Activated gamma-delta T cell treated with Interleukin-2 at 50 U/mL for 16 hours (primary cell): ENCODE measurements at places on chromosomes 7 and 10.

DNA sequence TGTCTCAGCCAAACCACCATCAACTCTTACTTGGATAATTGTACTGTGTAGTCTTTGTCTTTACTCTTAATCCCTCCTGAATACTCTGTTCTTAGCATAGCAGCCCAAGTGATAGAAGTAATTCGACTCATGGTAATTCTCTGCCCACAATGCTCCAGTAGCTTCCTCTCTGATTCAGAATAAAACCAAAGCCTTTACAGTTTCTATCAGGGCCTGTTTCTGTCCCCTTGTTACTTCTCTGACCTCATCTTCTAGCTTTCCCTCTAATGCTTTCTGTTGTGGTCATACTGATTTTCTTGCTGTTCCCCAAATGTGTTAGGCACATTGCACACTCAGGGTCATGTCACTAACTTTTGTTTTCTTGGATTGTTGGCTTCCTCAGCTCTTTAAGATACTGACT, 8.0 kb downstream of the ZNF518A start:
- no peak for DNase-seq

GRCh38 chr7:77353407-77353721, 62.8 kb downstream of the GSAP start:
- no peak for DNase-seq

GRCh38 chr10:69239816-69240434, 19.8 kb downstream of the HKDC1 start:
- no peak for DNase-seq

DNA sequence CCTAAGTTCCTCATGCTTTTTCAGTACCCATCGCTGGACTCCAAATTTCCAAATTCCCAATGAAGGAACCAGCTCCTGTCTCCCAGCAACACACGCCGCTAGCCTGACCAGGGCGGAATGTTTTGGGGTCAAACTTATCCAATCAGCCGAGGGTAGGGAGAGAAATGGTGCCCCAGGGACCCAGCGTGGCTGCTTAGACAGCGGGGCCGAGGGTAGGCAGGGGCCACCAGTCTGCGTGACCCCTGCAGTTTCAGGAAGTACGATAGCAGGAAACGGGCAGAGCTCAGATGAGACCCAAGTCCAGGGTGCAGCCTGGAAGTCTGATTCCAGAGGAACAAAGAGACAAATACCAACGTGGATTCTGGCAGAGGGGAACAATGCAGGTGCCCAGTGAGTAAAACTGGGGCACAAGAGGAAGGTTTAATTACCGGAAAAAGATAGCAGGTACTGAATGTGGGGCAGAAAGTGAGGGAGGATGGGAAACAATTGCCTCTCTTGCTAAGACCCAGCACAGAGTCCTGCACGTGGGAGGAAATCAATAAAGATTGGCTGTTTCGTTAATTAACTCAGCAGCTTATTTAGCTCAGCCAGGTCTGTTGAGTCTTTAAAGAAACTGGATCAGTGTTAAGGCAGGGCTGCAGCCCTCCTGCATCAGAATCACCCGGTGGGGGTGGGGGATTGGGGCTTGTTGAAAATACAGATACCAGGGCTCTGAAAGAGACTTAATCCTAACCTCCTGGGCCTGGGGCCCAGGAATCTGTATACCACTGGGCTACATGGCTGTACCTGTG, 50.4 kb upstream of the NFE2L3 start:
- DNase-seq = no peak

- no peak for DNase-seq
Observed at GRCh38 chr7:30175180-30175579, 40.4 kb downstream of the MTURN start.

DNA sequence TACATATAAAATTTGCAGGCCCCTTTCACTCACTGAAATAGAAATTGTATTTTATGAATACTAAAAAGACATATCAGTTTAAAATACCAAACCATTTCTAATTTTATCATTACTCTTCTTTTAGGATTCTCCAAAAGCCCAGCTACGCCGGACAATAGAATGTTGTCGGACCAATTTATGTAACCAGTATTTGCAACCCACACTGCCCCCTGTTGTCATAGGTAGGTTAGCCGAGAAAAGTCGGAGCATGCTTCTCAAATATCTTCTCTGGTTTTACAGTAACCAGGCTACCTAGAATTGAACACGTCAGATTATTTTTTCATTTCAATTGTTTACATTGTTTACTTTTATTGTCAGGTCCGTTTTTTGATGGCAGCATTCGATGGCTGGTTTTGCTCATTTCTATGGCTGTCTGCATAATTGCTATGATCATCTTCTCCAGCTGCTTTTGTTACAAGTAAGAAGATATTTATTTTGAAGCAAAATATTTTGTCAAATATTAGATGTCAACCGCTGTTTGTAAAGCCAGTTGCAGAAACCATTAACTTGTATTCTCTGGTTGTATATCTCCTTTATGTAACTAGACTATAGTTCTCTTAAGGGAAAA, 57.6 kb downstream of the MMRN2 start:
- DNase-seq = peak; percentile 36

DNA sequence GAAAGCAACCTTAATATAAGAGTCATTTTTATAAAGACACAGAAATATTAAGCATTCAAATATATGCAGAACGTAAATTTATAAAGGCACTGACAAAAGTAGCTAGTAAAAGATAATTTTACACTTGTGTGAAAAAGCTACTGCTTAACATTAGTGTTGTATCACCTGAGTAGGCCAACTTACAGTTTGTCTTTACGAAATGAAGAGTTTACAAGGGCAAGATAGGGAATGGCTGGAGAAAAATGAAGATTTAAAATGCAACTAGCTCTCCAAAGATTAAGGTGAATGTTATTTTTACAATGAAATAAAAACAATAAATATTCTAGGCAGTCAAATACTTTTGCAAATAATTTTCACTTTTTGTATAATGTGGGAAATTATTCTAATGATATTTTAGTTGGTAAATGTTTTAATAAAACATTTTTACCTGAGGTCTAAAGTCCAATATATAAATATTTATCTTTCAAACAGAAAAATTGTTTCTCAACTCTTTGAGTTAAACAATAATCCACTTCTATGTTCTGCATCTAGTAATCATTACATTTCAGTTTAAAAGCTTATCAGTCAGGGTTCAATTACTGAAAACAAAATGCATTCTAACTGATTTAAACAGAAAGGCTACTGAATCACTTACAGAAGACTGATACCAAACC, 382.6 kb downstream of the IPMK start:
- no peak for DNase-seq

DNA sequence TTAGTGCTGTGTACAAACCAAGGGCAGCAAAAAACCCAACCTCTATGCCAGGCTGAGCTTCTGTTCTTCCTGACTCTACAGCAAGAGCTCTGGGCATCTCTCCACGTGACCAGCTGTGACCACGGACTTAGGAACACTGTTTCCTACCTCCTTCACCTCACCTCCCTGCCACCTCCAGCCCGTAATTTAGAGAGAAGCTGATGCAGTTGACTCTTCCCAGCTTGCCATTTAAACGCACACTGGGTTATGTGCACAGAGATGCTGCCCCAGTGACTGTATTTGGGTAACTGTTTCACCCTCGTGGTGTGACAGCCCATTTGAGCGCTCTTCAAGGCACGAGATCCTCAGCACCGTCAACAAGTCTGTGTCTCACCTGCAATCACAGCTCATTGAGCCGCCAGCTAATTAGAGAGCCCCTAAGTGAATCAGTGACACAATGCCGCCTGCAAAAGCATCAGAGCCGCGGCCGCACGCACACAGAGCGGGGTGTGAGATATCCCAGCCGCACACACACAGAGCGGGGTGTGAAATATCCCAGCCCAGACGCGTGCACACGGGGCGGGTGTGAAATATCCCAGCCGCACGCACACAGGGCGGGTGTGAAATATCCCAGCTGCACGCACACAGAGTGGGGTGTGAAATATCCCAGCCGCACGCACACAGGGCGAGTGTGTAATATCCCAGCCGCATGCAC, 319.7 kb downstream of the PTPRN2 start:
- DNase-seq = no peak

DNA sequence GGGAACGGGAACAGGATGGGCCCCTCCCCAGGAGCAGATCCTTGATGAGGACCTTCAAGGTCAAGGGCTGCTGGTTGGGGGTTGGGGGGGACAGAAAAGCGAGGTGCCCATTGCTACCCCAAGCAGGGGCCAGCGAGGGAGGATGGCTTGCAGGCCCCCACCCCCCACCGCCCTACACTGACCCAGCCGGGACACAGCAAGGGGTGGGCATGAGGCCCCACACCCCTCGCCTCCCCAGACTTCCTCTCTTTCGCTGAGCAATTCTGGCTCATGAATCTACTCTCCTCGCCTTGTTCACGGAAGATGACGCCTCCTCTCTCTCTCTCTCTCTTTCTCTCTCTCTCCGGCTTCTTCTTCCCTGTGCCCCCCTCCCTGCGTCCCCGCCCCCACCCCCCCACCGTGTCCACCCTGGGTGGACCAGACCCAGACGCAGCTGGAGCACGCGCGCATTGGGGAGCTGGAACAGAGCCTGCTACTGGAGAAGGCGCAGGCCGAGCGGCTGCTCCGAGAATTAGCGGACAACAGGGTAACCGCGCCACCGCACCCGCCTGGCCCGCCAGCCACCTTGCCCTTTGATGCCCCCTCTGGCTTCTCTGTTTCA, 81.1 kb upstream of the GTF2IRD1 start:
- no peak for DNase-seq

DNA sequence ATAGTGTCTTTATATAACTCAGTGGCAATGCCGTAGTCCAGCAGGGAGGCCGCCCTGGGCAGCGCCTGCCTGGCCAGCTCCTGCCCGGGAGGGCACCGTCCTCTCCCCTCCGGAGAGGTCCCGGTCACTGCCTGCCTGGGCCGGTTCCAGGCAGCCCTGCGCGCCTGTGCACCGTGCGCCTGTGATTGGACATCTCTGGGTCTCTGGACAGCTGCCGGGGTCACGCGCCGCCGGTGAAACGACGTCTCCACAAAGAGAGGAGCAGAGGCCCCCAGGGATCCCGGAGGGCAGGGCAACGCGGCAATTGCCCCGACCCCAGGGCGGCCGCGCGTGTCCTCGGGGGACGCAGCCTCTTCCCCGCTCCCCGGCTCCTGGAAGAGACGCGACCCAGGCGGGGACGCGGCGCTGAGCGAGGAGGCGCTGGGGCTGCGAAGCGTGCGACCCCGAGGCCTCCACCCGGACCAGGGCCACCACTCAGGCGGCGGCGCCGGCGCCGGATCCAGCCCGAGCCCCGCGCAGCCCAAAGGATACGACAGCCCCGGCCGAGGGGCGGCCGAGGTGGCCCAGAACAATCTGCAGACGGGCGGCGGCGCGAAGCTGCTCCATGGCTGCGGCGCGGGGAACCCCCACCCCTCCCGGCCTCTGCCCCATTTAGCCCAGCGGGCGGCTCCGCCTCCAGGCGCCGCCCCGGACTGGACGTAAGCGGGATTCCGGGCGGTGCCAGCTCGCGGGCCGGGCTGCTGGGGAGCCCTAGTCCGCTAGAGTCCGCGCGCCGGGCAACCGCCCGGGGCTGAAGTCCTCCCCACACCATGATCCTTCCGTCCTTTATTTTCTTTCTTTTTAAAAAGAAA, at the start of gene PHYH:
Gene PHYH, minus strand, starts transcription at position 628 of the 851 bp plus-strand sequence. Its CDS starts 22 bp downstream, at position 606.
- DNase-seq = peak; percentile 75

DNA sequence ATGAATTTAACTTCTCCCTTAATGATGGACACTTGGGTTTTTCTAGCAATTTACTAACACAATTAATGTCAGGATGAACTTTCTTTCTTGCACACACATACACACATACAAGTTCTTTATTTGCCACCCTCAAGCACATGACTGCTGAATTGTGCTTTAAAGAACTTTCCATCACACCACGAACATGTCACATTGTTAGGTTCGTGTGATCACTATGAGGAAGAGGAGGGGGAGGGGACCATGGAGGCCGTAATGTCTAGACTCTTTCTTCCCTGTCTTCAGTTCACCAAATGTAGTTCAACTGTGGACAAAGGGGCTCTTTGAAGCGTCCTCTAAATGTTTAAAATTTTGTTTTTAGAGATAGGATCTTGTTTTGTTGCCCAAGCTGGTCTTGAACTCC, 31.0 kb downstream of the NUP42 start:
- no peak for DNase-seq

- no peak for DNase-seq
Observed at GRCh38 chr7:5687936-5688630, 93.4 kb downstream of the RNF216 start.

DNA sequence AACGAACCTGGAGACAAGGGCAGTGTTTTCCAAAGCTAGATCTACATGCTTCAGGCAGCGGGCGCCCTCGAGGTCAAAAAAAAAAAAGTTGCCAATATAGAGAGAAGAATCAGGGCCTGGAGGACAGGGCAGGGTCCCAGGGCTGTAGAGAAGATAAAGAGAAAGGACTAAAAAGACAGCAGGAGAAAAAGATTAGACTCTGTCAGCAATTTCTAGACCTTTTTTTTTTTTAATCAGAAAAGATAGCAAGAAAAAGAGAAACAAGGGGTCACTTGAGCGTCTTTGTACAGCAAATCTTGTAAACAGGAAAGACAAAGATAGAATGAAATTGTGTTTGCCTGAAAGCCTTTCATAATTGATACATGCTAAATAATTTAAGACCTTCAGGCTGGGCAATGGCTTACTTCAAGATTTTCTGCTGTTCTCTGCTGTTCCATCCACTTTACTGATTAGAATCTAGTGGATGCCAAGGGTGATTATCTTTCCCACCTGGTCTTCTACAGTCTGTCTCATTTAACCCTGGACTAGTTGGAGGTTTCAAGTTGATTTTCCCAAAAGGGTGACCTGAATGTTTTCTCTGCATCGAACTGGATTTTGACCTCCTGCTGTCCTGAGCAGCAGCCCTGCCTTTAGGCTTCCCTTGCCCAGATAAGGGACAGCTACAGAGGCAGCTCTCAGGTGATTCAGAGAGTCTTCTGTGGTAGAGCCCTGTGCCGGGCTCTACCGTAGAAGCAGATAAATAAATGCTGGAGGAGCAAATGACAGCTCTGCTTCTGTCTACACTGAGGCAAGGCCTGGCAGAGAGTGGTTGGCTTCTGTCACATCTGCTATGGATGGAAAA, 5.1 kb downstream of the LMOD2 start:
- DNase-seq = no peak

DNA sequence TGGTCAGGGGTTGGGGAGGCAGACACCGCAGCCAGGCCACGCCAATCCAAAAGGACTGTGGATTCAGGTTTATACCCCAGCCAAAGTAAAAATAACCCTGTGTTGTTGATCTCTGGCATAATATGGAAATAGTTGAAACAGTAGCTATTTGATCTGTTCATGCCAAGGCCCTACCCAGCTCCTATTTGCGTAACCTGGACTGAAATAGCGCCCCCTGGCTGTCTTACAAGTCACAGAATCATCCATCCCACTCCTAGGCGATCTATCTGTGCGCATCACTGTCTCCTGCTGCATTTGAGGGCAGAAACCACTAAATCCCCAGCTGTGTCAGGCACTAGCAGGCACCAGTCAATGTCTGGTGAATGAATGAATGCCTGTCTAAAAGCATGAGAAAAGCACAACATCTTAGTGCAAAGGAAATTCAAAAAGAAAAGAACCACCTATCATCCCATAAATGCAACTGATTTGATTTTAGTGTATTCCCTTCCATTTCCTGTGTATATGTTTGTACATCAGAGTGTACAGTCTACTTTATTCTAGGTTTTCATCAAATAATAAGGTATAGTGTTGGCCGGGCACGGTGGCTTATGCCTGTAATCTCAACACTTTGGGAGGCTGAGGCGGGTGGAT, 160.0 kb downstream of the SLIT1 start:
- DNase-seq = peak; percentile 47

- DNase-seq = no peak
Observed at GRCh38 chr7:15856311-15856710, 169.8 kb upstream of the MEOX2 start.

- DNase-seq = no peak
Observed at GRCh38 chr10:11560076-11560709, 51.3 kb downstream of the USP6NL start.

GRCh38 chr7:110090110-110090820, 1000.7 kb upstream of the LRRN3 start:
- DNase-seq = no peak
